ENCODE measurements at places on chromosomes 11 and 22. TPM values are rescaled to one million over a fixed set of nuclear protein-coding genes. Genes with fewer than 3 reads are reported as not detected.

The TIGD3 gene
- 0.22 TPM for polyA plus RNA-seq

GRCh38 chr11:3934658-3935057 lies 79.2 kb downstream of the STIM1 start:
- no peak for DNase-seq

GRCh38 chr11:96461871-96462270 lies 72.1 kb downstream of the JRKL start:
- DNase-seq, result no peak

DNA sequence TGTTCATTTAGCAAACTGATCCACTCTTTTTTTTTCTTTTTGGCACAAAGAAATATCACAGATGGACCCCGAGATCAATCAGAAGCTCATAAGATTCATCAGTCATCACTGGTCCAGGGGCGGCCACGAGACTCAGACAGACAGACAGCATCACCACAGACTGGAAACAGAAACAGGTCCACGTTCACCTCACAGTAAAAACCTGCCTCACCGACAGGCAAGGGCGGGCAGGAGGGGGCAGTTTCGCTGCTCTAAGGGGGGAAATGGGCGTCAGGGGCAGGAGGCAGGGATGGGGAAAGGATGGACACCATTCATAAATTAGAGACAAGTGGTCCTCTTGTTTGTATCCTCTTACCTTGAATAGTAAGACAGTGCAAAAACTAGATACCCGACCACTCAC lies 16.5 kb downstream of the CHST1 start:
- no peak for DNase-seq

The DCUN1D5 gene
- 33.5 TPM for polyA plus RNA-seq
